Motor neuron (in vitro differentiated cells): ENCODE measurements at places on chromosomes 12 and 14. TPM values are rescaled to one million over a fixed set of nuclear protein-coding genes. Genes with fewer than 3 reads are reported as not detected.

DNA sequence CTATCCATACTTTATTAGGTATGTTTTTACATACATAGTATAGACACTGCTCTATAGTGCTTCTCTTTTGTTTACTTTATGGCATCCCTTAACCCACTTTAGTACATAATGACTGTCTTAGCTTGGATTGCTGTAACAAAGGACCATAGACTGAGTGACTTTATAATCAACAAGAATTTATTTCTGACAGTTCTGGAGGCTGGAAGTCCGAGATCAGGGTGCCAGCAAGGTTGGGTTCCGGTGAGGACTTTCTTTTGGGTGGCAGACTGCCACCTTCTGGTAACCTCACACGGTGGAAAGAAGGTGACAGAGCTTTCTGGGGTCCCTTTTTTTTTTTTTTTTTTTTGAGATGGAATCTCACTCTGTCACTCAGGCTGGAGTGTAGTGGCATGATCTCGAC is 48.6 kb upstream of the PPM1H start:
- no peak for ATAC-seq

The SLC10A1 gene
- 1.6 and 1.8 TPM in 2 replicates for total RNA-seq

GRCh38 chr12:90888316-90888715 is 66.7 kb downstream of the CCER1 start:
- ATAC-seq = no peak

The FIGNL2 gene
- total RNA-seq = 0.59 and 0.71 TPM in 2 replicates

The TGFB3 gene
- total RNA-seq = 0.96 and 1.0 TPM in 2 replicates

DNA sequence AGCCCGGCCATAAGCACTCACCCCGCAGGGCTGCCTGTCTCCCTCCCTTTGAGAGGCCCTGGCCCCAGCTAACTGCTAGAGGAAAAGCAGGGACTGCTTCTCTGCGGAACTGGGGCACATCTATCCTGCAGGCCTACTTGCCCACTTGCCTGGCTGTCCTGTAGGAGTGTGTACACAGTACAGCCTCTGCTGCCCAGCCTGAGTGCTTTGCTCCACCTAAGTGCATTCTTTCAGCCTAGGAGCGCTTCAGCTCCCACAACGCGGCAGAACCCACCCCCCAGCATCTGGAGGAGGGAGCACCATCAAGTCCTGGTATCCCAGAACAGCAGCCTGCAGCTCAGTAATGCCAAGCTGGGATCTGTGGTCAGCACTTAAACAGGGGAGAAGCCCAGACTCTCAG is 79.9 kb upstream of the CD163 start:
- ATAC-seq = no peak

The RPGRIP1 gene
- 0.33 and 0.92 TPM in 2 replicates for total RNA-seq

The BDKRB1 gene
- total RNA-seq = 0.27 TPM in 1 of 2 replicates, not detected in the other

The IQSEC3 gene
- total RNA-seq = 1.1 and 1.4 TPM in 2 replicates

- ATAC-seq = no peak
Measured at GRCh38 chr14:101563654-101564443, 2.6 kb downstream of the DIO3 start.

- ATAC-seq = no peak
Measured at GRCh38 chr12:67996347-67996746, 7.1 kb downstream of the IFNG-AS1 start.

DNA sequence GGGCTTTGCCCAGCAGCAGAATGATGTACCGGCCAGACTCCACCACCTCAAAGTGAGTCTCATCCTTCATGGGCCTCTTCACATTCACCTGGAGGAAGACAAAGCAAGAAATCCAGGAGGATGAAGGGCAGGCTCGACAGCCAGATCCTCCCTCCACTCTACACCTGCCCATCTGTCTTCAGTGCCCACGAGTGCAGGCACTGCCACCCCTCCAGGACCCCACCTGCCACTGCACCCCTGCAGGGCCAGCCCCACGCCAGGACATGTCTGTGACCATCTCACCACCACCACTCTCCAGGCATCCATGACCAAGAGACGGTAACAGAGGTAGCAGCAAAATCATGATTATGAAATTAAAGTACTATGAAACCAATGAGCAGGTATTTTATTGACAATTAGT is 84.3 kb upstream of the ANO2 start:
- ATAC-seq = no peak

The B4GALNT3 gene
- total RNA-seq = 1.2 and 2.0 TPM in 2 replicates

DNA sequence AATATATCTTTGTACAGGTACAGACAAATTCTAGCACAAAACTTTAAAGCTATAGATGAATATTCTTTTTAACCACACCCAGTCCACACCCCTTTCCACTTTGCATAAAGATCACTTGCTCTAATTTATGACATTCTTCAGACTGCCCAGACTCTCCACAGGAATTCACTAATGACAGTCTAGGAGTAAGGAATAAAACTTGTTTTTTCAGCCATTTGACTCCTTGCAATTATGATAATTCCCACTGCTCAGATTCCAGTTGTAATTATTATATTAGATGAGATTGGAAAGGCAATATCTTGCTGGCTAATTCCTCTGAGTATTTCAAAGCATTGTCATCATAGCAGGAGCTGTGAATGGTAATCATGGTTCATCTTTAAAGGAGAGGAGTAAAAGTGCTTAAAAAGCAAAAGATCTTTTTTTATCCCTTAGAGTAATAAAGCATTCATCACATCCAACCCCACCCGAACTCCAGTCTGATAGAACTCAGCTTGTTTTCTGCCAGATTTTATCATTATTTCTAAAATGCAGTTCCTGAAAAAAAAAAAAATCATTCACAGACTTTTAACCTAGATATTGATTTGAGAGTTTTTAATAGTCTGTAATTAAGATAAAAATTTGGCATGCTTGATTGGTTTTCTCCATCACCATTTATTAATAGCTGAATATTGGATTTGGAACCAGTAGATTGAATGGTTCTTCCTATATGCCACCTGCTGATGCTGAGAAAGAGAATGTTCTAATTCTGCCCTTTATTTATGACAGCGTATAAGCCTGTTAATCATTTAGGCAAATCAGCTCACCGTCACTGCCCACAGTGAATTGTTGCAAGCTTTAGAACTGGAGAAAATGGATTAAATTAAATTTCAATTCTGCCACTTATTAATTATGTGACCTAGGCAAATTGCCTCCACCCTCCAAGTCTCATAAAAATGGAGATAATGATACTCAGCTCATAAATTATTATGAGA is 93.9 kb upstream of the RASSF8 start:
- ATAC-seq = peak; percentile 28

DNA sequence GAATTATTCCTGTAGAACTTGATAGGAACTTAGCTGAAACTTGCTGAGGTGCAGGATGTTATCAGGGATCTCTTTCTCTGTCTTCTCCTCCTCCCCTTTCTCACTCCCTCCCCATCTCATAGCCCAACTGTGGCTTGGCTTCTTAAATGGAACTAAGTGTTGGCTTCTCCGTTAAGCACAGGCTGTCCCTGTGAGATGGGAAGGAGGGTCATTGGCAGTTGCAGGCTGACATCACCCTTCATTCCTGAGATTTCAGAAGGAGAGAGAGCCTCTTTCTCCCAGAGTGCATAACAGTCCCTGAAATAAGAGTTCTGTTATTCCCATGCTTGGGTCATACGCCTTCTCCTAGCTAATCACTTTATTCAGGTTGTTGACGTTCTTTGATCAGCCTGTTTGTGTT is 162.0 kb downstream of the UNC79 start:
- ATAC-seq = no peak

The WIF1 gene
- 0.35 TPM in 1 of 2 replicates, not detected in the other for total RNA-seq

- no peak for ATAC-seq
Measured at GRCh38 chr14:64035143-64035542, 182.3 kb downstream of the SYNE2 start.

The OAS2 gene
- total RNA-seq = 8.2 and 13.6 TPM in 2 replicates

DNA sequence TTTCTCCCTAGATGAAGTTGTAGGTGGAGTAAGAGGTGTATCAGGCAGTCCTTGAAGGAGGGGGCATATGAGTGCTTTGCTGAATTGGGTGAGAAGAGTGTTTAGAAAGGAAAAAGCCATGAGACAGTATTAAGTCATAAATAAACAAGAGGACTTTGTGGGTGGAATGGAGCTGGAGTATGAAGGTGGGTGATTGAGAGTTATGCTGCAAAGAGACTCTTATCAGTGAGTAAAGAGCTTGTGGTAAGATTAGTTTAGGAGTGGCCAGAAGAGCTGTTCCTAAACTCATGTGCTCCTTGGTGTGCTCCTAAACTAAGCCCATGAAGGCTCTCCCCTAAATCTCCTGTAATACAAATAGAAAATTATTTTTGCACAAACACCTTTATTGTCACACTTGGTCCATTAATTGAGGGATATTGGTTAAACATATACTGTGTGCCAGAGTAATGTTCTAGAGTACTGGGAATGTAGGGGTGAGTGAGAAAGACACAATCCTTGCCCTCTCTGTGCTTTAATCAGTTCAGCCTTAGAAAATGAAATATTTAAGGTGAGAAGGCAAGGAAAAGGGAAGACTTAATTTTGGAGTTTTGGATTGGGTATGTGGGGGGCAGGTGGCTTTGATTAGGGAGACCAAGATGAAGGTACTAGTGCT is 9.8 kb downstream of the CHPT1 start:
- ATAC-seq = no peak

DNA sequence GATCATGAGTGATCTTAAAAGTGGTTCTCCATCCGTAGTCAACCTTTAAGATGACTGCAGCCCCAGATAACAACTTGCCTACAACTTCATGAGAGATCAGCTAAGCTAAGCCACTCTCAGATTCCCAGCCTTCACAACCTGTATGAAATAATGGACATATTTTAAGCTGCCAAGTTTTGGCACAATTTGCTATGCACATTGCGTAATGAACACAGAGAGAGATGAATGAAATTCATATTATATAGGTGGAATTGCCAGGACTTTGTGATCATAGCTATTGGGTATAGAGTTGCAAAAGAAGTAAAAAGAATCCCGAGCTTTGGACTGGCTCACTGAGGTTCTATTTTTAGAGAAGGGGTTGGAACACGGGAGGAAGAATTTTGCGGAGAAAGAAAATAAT is 59.1 kb upstream of the EGLN3 start:
- ATAC-seq = no peak

GRCh38 chr12:79360286-79360685 is 330.5 kb downstream of the PAWR start:
- ATAC-seq = peak; percentile 38

GRCh38 chr14:34797747-34798583 is 77.2 kb downstream of the BAZ1A start:
- peak; percentile 35 for ATAC-seq

GRCh38 chr12:765840-766239 is 13.5 kb downstream of the WNK1 start:
- ATAC-seq = no peak

DNA sequence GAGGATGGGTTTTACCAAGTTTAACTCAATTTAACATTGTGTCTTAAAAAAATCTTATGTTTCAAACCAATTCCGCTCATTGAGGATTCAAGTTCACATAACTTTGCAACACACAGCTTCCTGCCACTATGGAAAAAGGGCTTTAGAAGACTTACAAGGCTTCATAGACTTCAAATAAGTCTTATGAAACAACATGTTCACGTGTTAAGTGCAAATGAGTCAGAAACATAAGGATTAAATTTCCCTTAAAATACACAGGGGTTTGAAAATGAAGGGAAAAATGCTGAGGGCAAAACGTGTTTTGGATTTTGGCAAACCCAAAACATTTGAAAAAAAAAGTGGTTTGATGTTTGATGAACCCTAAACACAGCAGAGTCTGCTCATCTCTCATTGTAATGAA is 364.8 kb downstream of the BMP4 start:
- no peak for ATAC-seq

DNA sequence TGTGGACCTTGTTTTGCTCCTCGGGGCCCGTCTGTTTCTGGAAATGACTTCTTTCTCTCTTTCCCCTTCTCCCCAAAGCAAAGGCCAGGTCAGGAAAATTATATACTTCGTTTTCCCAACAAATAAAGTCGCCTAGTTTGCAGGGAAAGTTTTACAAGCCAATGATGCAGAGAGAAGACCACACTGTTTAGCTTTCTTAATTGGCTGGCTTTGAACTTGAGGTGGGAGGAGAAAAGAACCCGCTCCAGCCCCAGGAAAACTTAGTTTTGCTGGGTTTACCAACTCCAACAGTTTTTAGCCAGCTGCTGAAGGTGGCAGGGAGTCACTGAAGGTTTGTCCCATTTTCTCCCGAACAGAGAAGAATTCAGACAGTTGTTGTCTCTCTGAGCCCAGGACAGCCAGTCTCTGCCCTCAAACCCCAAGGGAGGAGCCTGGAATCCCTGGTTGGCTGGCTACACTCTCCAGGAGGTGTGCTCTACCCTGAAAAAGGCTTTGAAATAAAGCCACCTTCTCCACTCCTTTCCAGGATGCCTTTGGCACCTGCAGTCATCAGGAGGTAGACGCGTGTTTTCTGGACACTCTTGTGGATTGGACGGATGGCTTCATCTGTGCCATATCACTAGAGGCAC is 24.8 kb downstream of the BCL11B start:
- ATAC-seq = no peak

The ITGB7 gene
- total RNA-seq = 0.05 and 0.44 TPM in 2 replicates

The COX8C gene
- not detected in 2 replicates for total RNA-seq

DNA sequence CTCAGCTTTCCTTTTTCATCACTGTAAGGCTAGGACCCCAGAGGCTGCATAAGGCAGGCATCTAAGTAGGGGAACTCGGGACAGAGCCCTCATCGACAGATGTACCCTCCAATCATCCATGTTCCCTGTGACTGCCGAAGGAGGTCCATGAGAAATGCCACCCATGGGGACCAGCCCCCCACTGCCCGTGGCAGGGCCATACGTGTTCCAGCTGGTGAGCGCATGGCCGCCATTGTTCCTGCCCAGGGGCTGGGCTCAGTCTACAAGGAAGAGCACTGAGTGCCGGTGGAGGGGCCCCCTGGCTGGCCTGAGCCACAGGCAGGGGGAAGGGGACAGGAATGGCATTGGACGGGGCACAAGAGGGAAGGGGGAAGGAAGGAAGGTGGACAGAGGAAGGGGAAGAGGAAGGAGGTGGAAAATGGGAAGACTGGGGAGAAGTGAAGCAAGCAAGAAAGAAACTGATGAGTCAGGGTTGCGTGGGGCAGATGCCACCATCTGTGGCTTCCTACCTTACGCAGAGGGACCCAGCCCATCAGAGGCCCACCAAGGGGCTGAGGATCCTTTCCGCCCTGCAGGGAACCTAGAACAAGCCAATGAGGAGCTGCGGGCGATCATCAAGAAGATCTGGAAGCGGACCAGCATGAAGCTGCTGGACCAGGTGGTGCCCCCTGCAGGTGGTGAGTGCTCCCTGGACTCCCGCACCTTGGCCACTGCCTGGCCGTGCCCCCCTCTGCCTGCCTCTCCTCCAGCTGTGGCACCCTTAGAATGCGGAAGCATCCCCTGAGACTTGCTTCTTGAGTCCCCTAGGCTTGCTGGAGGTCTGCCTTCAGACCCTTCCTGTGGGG is 120.6 kb upstream of the FKBP4 start:
- no peak for ATAC-seq

The NOXRED1 gene
- total RNA-seq = 0.67 and 0.87 TPM in 2 replicates

- ATAC-seq = peak; percentile 85
Measured at GRCh38 chr12:58803908-58804307, 116.4 kb downstream of the LRIG3 start.

- no peak for ATAC-seq
Measured at GRCh38 chr12:101928556-101928955, 51.2 kb downstream of the DRAM1 start.

GRCh38 chr12:127425474-127425873 is 841.5 kb upstream of the TMEM132C start:
- no peak for ATAC-seq

DNA sequence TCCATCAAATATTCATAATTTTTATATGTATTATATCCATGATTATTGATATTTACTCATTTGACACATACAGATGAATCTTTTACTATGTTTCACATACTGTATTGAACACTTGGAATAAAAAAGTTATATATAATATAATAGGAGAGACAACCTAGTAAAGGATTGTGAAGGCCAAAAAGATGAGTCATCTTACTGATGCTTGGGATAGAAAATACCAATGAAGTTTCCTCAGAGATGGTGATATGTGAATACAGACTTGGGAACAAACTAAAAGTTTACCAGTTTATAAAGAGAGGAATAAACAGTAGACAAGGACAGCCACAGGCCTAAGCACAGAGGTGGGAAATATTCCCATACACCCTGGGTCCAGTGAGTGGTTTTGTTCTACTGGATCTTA is 743.9 kb upstream of the FLRT2 start:
- ATAC-seq = no peak
